Stimulated activated CD4-positive, alpha-beta T cell treated with anti-CD3 and anti-CD28 coated beads, TNF-alpha, amount 100 ng/mL, for 48 hours (primary cell): ENCODE measurements at places on chromosomes 6 and 20.

GRCh38 chr6:149600508-149600907 is 34.3 kb downstream of the GINM1 start:
- DNase-seq = no peak

DNA sequence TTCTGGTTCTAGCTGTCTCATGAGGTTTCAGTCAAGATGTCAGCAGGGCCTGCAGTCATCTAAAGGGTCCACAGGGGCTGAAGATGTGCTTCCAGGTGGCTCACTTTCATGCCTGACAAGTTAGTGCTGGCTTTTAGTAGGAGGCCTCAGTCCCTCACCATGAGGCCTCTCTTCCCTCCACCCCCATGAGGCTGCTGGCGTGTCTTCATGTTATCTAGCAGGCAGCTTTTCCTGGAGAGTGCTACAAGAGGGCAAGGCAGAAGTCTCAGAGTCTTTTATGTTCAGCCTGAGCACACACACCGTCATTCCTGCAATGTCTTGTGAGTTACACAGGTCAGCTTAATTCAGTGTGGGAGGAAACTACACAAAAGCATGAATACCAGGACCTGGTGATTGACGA is 769.9 kb downstream of the HDGFL1 start:
- no peak for DNase-seq

- DNase-seq = no peak
These were observed 99.9 kb downstream of the CDH26 start for GRCh38 chr20:60057866-60058807.

- no peak for DNase-seq
These were observed 30.5 kb upstream of the HLA-G start for GRCh38 chr6:29797135-29797534.

- DNase-seq = no peak
These were observed 101.1 kb upstream of the PLCB4 start for GRCh38 chr20:8967641-8968245.

DNA sequence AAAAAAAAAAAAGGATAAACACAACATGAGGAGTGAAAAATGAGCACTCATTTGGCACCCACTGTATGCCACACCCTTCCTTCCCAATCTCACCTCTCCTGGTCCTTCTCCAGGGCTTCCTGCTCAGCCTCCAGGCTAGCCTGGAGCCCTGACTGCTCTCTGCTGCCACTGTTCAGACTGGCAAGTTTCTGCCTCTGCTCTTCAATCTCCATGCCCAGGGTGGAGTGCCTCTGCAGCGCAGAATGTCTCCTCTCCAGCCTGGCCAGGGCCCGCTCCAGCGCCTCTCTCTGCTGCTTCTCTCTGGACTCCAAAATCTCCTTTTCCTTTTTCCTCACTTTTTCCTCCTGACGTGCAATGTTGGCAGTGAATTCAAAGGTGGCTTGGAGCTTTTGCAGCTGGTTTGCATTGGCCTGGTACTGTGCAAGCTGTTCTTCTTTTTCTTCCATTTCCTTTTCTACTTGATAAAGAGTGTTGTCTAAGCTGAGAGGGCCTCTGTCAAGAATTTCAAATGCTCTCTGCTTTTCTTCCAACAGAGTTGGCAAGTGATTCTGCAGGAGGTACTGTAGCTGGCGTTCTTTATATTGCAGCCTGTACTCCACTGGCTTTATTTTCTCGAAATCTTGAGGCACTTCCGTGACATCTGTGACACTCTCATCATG is 194.4 kb downstream of the KIF16B start:
- no peak for DNase-seq

GRCh38 chr20:1500496-1500895 is 9.3 kb upstream of the SIRPB2 start:
- DNase-seq = no peak

DNA sequence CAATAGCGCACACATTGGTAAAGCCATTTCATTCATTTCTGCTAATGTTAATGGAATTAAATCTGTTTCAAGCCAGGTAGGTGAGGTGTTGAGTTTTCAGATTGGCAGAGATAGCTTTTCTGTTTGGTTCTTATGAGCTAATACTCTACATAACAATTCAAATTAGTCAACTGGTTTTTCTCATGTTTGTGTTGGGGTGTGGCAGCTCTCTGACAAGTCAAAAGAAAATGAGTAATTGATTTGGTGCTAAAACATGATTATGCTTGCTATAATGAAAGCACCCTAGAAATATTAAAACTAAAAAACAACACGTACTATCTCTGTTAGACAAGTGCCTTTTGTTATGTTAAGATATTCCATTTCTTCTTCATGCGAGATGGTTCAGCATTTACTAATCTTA is 13.6 kb downstream of the PPP1R14C start:
- DNase-seq = no peak

- DNase-seq = no peak
These were observed 65.6 kb upstream of the HTR1E start for GRCh38 chr6:86871681-86872080.

- DNase-seq = no peak
These were observed 40.7 kb downstream of the TAF8 start for GRCh38 chr6:42090819-42091717.

DNA sequence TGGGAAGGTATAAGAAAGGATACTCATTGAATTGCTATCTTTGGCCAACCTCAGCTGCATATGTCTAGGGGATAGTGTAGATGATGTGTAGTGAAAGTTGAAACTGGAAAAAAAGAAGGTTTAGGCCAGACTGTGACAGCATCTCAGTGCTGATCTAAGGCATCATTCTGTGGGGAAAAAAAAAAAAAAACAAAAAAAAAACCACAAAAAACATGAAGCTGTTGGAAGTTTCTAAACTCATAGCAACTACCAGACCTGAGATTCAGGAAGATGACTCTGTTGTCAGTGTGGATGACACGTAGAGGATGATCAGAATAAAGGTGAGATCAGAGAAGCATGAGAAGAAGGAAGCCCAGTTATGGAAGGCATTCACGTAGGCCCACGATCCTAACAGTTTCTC is 100.8 kb upstream of the CNKSR3 start:
- DNase-seq = no peak

GRCh38 chr6:3449750-3450305 is 7.0 kb downstream of the SLC22A23 start:
- DNase-seq = no peak

DNA sequence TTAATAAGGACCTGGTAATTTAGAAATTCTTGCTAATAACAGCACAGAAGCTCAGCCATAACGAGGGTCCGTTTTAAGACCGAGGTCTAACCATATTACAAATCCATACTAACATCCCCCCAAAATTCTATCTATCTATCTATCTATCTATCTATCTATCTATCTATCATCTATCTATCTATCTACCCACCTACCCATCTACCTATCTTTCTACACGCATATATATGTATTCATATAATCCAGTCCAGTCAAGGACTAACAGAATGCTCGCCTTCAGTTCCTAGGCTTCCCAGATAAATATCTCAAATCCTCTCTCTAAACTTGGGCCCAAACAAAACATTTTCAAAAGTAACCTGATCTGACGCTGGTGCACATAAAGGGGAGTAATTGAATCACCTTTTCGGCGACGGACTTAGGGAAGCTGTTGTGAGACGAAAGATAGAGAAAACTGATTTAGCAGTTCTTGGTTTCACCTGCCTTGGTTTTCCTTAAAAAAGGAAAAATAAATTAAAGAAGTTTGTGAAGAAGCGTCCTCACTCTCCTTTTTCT is 14.5 kb downstream of the HMGN4 start:
- no peak for DNase-seq

DNA sequence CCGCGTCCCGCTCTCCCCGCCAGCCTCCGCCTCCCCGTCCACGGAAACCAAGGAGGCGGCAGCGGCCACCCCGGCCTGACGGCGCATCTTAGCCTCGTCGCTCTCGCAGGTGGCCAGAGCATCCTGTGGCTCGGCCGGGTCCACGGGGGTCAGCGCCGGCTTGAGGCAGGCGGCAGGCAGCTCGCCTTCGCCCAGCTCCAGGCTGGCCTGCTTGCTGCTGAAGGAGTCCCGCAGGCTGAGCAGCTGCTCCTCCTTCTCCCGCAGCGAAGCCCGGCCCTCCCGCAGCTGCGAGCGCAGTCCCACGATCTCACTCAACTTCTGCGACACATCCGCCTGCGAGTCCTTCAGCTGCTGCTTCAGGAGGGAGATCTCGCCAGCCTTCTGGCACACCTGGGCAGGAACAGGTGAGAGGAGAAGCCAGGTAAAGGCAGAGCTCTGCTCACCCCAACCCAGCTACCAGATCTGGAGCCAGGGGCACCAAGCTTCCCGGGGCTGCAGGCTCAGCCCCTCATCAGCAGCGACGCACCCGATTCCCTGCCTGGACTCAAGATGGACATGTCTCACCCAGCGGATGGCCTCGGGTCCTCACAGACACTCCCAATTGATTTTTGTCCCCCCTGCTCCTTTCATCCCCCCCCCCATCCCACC is 5.2 kb upstream of the FASTKD5 start:
- no peak for DNase-seq

GRCh38 chr20:13639150-13639497 is 392 bp upstream of the TASP1 start:
- no peak for DNase-seq
